ENCODE measurements at places on chromosomes 1 and 21. TPM values are rescaled to one million over a fixed set of nuclear protein-coding genes. Genes with fewer than 3 reads are reported as not detected.

CD1D gene
- total RNA-seq, result not detected

CD5L gene
- not detected for total RNA-seq

SH3BGR gene
- total RNA-seq, result 16.5 TPM

- peaks cover 13% of the 10 kb centered on the region for H3K27me3 ChIP-seq
- no peak overlapping the region for H3K4me3 ChIP-seq
- DNase-seq, result no peak
- H3K27ac ChIP-seq, result no peak overlapping the region
- no peaks in the 10 kb centered on the region for H3K4me1 ChIP-seq
These were observed 122.5 kb upstream of the ZBTB40 start for GRCh38 chr1:22329148-22329515.

DNA sequence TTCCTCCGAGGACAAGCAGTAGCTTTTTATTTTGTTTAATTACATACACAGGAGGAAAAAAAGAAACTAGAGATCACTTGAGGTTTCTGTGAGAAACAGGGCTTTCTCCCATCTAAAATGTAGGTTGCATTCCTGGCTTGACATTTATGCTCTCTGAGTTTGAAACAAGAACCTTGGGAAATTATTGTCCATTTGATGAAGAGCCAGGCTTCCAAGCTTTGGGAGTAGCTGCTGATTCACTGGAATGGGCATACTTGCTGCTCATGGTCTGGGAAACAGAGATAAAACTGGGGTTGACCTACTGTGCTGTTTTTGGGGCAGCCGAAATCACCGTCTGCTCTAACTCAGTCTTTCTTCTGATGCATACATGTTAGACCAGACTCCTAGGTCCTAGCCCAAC lies 165.4 kb downstream of the MIS18A start:
- no peak overlapping the region for H3K4me3 ChIP-seq
- no peaks in the 10 kb centered on the region for H3K36me3 ChIP-seq

DNA sequence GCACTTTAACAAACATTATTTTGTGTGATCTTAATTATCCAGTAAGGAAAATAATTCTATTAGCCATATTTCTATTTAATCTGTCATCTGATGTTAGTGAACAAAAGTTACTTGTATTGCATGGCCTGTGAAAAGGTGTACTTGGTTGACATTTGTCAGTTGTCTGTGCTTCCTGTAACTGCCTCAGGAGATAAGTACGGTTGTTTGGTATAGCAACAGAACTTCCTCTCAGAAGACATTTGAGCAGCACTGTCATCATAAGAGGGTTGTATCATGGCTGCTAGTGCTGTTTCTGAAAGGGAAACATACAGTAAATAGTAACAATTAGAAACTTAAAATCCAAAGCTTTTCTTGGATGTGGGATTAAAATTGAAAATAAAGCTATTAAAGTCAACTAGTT lies 3.4 kb downstream of the BLZF1 start:
- peaks cover 33% of the 10 kb centered on the region for H3K4me1 ChIP-seq
- DNase-seq, result peak; percentile 33
- H3K36me3 ChIP-seq, result peaks cover 52% of the 10 kb centered on the region

DNA sequence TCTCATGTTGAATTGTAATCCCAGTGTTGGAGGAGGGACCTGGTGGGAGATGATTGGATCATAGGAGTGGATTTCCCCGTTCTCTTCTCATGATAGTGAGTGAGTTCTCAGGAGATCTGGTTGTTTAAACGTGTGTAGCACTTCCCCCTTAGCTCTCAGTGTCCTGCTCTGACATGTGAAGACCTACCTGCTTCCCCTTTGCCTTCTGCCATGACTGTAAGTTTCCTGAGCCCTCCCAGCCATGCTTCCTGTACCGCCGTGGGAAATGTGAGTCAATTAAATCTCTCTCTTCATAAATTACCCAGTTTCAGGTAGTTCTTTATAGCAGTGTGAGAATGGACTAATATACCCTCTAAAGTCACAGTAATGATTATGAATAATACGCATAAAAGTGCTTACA lies 248.4 kb upstream of the LRRC7 start:
- H3K27me3 ChIP-seq, result no peaks in the 10 kb centered on the region
- DNase-seq, result no peak
- H3K4me1 ChIP-seq, result no peaks in the 10 kb centered on the region

DNA sequence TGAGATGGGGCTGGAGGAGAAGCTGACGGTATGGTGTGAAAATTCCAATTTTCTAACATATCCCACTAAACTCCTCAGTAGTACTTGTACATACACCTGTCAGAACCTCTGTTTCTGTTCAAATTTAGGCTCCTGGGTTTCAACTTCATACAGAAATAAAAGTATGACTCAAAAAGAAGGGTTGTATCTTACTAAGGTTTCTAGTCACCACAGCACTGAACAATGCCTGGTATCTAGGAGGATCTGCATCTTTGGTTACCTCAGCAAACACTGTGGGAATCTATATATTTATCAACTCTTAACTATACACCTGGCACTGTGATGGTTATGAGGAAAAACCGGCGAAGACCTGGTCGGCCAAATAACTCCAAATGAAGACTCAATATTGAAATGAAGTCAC lies 13.8 kb downstream of the RBM34 start:
- no peaks in the 10 kb centered on the region for H3K4me1 ChIP-seq
- no peaks in the 10 kb centered on the region for H3K27me3 ChIP-seq
- no peak overlapping the region for H3K27ac ChIP-seq

DNA sequence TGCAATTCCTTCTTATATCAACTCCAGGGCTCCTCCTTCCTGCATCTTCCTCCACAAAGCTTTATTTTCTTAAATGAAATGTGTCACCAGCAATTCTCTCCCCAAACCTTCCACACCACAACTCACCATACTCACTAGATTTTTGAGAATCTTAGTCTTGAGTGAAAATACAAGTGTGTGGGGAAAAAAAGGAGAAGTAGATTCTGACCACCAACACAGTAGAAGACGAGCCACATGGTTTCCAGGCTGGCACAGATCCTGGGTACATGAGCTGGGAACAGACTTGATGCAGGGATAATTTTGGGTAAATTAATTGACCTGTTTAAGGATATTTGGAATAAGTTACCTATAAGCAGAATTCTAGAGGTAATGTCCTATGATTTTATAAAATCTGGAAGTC lies 72.8 kb upstream of the KCNJ15 start:
- no peak overlapping the region for H3K27ac ChIP-seq
- no peak overlapping the region for H3K4me3 ChIP-seq
- no peaks in the 10 kb centered on the region for H3K36me3 ChIP-seq
- no peak for DNase-seq
- H3K4me1 ChIP-seq, result no peaks in the 10 kb centered on the region

DNA sequence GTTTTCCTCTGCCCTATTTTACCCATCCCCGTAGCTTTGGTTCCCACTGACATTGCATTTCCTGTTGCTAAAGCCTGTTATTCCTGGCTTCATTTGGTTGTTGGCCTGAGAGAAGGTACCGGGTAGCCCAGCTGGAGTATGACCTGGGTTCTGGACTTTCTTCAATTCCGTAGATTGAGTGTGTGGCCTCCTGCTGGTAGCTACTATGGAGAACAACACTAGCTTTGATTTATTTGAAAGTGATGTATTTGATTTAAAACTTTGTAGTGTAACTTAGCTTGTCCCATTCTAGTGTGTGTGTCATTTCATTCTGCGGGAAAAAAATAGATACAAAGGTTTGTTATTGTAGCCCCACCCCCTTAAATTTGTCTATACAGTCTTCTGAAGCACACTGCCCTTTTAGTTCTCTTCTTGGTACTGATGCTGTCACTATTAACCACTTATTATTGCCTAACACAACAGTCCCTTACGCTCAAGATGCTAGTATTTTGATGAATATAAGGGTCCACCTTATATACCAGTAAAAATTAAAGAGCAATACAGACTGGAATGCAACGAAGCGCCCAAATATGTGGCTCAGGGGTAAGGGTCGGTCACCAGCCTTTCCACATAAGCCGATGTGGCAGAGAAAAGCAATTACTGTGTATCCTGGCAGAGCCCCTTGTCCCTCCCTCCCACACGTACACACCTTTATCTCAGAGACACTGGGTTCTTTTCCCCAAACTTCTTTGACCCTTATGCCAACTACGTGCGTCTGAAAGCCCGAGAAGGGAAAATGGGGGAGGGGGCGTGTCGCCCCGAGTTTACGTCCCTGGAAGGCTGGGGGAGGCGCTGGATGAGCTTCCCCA lies 643 bp upstream of the MOV10 start:
- H3K4me1 ChIP-seq, result peaks cover 11% of the 10 kb centered on the region
- H3K27me3 ChIP-seq, result no peaks in the 10 kb centered on the region
- DNase-seq, result peak; percentile 76
- peak overlapping the region; percentile 96 for H3K27ac ChIP-seq
- H3K4me3 ChIP-seq, result peak overlapping the region; percentile 80
- H3K36me3 ChIP-seq, result peaks cover 19% of the 10 kb centered on the region

DNA sequence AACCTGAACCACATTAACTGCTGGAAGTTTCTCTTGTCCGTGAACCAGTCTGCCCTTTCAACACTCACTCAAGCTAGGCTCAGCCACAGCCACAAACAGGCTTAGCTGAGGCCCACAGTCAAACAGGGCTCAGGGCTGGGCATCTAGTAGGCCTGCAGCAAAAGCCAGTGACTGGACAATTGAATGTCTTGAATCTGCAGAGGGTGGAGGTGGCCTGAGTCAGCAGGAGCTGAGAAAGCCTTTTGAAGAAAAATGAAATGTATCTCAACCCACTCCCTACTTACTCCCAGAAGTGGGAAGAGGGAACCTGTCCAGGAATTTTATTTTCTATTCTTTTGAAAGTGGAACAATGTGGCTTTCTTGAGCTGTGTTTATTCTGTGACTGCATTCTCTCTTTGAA lies 95.4 kb downstream of the PTPRU start:
- no peaks in the 10 kb centered on the region for H3K4me1 ChIP-seq
- no peak overlapping the region for H3K27ac ChIP-seq
- peaks cover 5% of the 10 kb centered on the region for H3K36me3 ChIP-seq
- no peak overlapping the region for H3K4me3 ChIP-seq
